ENCODE measurements at places on chromosomes 1 and 21. TPM values are rescaled to one million over a fixed set of nuclear protein-coding genes. Genes with fewer than 3 reads are reported as not detected.

SMCP gene
- total RNA-seq: not detected

NES gene
- total RNA-seq: 0.03 TPM

F11R gene
- 17.4 TPM for total RNA-seq

NR5A2 gene
- not detected for total RNA-seq

KCND3 gene
- not detected for total RNA-seq

COL11A1 gene
- 1.0 TPM for total RNA-seq

LCE2A gene
- total RNA-seq: not detected

SLAMF9 gene
- total RNA-seq: not detected

Data from Caki2 (cell line).